Activated CD4-positive, alpha-beta T cell treated with anti-CD3 and anti-CD28 coated beads, Interleukin-2, amount 50 U/mL, for 24 hours (primary cell): ENCODE measurements at places on chromosomes 13 and 19.

DNA sequence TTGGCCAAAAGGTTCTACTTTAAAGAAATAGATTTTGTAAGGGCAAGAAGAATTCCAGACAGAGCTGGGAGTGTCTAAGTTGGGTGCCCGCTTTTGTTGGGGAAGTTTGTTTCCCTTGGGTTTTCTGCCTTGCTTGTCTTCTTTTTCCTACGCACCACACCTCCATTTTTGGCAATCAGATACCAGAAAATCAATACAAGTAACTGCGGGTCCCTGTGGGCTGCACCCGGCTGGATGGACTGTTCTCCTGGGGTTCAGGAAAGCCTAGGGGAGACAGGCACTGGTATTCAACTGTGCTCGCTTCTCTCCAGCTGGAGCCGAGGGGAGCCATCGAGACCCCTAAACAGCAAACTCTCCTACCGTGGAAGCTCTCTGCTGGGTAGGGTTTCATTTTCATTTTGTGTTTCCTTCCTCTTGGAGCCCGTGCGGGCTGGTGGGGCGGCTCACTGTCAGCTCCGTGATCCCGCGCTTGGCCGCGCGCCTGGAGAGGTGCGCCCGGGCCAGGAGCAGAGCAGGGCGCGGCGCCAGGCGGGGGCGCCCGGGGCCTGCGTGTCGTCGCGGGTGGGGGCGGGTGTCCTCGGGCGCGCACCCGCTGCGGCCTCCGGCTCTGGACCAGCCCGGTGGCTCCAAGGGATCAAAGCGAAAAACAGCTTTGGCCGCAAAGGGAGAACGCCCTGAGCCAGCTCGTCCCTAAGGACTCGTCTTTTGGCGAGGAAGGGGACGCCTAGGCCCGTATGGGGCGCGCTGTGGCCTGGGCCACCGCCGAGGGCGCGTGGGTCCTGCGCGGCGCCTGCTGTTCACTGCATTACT lies 347.2 kb downstream of the ZNF536 start:
- DNase-seq: no peak

DNA sequence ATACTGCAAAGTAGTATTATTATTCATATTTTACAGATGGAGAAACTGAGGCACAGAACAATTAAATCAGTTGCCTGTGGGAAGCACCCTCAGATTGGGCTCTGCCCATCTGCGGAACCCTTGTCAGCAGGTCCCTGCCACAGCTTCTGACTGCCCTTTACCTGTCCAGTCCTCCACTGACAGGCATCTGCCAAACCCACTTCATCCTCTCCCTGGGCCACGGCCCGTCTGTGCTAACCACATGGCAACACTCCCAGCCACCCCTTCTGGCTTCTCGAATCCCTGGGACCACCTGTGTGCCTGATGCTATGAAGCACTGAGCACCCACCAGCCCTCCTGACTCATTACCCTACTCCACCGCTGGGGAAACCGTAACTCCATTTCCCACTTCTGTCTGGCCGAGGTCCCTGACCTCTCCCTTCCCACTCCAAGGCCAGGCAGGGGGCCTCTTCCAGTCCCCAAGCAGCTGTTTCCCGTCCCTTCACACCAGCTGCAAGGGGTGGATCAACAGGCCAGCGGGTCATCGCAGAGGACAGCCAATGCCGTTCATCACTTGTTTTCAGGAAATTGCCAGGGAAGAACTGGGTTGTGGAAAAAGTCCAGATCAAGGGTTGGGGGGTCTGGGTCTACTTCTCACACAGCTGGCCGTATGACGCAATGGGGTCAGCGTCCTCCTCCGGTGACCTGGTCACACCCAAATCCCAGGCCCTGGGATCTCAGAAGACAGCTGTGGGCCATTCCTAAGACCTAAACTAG lies 2.5 kb downstream of the KANK3 start:
- no peak for DNase-seq

DNA sequence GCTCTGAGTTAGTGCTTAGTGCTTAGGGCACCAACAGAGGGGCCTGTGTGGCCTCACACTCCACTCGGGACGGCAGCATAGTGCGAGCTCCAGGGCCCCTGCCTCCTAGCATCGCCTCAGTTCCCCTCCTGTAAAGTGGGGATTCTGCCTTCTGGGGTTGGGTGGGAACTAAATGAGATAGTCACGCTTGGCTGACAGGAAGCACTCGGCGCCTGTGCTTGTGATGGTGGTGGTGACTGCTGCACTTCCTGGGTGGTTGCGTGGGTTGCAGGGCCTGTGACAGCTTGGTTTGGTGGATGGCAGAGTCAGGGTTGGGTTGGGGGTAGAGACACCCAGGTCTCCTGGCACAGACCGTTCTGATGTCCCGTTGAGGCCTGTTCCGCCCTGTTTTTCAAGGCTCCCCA lies 7.7 kb downstream of the PLEKHF1 start:
- peak; percentile 66 for DNase-seq

DNA sequence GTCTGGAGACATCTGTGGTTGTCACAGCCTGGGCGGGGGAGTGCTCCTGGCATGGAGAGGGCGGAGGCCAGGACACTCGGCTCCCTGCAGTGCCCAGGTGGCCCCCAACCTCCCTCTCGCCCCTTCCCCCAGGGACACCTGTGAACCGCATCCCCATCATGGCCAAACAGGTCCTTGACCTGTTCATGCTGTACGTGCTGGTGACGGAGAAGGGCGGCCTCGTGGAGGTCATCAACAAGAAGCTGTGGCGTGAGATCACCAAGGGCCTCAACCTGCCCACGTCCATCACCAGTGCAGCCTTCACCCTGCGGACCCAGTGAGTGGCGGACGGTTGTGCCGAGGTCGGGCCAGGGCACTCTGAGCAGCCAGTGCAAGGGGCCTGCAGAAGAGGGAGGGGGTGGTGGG lies 20.0 kb upstream of the WDR18 start:
- no peak for DNase-seq

DNA sequence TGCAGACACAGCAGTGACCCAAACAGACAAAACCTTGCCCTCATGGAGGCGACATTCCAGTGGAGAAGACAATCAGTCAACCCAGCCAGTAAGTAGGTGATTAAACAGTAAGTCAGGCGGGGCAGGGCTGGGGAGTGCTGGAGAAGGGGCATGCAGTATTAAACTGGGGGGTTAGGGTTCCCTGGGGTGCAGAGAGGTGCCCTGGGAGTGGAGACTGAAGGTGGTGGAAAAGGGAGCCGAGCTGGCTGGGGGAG lies 31.2 kb upstream of the FXYD3 start:
- DNase-seq: no peak

DNA sequence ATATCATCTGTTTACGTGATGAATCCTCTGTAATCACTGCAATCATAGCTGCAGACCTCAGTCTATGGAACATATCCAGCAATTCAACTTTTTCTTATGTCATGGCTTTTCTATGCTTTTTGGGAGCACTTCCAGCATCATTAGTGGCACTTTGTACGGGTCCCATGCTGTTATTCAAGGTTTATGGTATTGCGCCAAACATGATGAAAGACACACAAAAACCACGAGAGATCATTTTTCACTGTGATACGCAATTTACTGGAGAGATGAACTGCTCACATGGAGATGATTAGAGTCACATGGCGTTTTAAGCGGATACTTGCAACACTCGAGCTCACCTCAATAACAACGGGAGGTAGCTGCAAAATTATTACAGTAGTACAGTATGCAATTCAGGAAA lies 2101.7 kb upstream of the PCDH20 start:
- no peak for DNase-seq

DNA sequence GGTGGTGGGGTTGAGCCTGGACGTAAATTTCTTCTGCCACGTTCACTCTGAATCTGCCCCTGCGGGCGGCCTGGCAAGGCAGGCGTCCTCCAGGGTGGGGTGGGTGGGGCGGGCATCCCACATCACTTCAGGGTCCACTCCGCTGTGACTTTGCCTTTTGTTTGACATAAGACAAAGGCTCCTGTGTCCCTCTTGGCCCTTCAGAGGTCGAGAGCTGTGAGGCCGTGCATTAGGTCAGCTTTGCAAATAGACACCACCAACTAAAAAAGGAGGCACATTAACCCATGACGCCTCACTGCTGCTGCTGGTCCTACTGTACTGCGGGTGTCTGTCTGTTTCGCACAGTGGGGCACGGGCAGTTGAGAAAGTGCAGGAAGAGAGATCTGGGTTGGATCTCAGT lies 10.5 kb upstream of the ZNF536 start:
- DNase-seq: no peak

DNA sequence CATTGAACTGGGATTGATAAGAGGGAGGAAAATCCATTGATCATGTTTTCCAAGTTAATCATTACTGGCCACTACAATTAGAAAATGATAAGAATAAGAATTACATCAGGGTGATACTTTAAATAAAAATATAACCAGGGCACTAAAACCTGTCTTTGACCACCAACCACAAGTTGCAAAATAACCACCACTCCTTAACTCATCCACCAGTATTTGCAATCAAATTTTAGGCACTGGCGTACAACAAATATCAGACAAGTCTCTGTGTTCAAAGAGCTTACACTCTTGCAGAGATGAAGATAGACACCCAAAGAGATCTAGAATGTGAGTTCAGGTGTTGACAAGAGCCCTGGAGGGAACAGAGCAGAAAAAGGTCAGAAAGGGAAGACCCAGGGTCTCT lies 514 bp downstream of the CEACAM3 start:
- no peak for DNase-seq

DNA sequence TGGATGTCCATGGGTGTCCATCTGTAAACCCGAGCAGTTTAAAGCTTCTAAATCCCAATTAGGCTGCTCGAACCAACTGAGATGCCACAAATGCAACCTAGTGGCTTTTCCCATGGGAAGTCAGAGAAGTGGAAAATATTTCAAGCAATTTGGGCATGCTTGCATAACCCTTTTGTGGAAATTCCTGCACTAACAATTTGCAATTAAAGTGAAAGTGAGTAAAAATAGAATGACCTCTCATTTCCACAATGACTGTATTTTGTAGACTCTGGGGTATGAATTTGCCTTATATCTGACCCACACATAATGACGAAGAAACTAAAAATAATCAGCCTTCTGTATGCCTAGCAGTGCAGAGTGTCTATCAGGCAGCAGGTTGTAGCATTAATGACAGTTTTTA lies 91.8 kb upstream of the TSC22D1 start:
- no peak for DNase-seq

DNA sequence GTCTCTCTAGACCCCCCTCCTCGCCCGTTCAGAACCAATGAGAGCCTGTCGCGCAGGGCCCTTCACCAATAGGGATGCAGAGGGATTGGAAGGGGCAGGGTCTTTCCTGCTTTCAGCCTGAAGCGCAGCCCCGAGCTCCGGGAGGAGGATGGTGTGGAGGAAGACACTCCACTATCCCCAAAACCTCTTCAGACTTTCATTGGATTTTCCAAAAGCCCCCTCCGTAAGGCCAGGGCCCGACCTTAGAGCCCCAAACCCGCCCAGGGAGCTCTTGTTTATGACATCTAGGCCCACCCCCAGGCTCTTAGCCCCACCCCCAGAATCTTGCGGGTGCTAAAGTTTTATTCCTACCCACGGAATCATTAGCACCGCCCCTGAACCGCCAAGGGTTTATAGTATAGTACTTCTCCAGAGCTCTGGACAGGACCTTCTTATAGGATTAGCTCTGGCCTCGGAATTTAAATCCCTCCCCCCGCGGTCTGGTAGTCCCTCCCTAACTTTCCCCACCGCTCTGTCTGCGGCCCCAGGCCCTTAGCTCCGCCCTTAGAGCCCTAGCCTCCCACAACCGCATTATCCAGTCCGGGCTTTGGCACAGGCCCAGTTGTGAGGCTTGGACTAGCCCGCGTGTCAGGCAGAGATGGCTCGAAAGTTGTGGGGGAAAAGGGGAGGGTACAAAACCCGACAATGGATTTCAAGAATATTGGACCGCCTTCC lies 6.6 kb upstream of the EML2 start:
- DNase-seq: peak; percentile 56

- DNase-seq: no peak
Measured at GRCh38 chr13:112877066-112877465, 91.9 kb upstream of the MCF2L start.

DNA sequence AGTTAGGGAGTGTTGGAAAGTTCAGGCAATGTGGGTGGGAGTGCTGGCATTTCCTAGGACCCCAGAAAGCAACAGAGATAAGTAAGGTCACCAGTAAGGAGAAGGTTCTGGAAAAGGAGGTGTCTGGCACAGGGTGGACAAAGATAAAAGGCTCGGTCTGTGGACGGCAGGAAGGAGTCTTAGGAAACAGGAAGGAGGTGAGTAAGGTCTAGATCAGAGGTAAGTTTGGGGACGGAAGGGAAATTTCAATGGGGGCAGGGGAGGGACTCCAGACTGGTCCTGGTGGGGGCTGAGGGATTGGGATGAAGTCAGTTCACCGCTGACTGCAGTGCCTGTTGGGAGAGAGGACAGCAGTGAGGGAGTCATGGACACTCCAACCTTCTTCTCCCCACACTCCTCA lies 7.8 kb upstream of the OPA3 start:
- DNase-seq: no peak

GRCh38 chr13:111368091-111368490 lies 47.6 kb downstream of the TEX29 start:
- no peak for DNase-seq

DNA sequence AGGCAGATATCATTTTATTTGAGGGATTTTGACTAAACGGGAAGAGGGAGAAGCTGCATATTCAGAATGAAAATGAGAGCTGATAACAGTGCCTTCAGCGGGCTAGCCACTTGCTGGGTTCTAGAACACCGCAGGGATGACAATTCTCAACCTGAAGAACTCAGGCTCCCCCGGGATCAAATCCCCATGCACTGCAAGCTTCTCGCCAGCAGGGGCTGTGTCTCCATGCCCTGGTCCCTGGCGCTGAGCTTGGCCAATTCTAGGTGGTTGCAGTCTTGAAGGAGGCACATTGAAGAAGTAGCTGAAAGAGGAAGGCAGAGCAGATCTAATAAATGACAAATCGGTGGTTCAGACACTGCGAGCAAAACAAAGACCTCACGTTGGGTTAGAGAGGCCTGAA lies 128.7 kb downstream of the UQCRFS1 start:
- DNase-seq: no peak

DNA sequence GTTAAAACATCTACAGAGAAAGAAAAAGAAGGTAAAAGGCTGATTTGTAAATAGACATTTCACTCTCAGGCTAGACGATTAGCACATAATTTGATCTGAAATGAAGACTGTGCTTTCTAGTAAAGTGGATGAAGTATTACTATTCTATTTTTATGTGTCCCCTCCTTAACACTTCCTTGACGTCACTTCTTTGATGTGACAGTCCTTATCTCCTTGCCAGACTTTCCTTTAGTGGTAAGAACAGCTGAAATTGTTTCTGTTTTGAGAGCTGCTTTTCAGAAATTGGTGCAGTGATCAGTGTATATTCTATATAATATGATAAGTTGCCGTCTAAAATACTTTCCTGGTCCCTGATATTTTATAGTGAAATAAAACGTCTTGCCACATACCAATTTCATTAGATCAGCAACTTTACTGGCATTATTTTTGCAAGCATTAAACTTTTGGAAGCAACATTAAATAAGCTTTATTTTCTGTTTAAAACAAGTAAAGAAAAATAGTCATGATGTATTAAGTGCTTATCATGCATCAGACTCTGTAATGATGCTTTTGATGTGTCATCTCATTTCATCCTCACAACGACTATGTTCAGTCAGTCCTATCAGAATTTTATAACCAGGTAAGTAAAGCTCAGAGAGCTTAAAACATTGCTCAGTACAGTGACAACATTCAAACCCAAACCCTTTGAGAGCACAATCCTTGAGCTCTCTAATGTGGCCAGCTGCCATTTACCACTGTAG lies 210.3 kb upstream of the PCDH9 start:
- no peak for DNase-seq
